ENCODE measurements at places on chromosomes 11 and 22.
A peak's percentile ranks its signal among the peaks of the same experiment; 100 is the strongest.

DNA sequence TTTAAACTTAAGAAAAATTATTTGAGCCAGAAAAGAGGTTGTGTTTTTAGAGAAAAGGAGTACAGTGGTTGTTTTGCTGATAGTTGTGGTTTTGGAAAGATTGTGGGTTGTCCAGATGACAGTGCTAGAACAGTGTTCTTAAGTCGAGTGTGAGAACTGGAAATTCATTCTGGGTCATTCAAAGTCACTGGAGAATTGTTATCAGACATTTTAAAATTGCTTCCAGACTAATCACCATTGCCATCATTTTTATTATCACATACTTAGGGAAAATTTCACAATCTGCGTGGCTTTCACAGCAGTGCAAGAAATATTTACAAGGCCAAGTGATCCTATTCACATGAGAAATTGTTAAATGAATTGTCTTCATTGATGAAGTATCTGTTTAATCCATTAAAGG is 242.2 kb upstream of the DDI1 start:
- DNase-seq = no peak
- no peak overlapping the region for H3K27ac ChIP-seq

GRCh38 chr22:29627196-29627535 is 23.7 kb downstream of the NF2 start:
- no peaks in the 10 kb centered on the region for H3K27me3 ChIP-seq
- no peak overlapping the region for H3K27ac ChIP-seq
- H3K4me3 ChIP-seq = no peak overlapping the region
- no peak for DNase-seq

DNA sequence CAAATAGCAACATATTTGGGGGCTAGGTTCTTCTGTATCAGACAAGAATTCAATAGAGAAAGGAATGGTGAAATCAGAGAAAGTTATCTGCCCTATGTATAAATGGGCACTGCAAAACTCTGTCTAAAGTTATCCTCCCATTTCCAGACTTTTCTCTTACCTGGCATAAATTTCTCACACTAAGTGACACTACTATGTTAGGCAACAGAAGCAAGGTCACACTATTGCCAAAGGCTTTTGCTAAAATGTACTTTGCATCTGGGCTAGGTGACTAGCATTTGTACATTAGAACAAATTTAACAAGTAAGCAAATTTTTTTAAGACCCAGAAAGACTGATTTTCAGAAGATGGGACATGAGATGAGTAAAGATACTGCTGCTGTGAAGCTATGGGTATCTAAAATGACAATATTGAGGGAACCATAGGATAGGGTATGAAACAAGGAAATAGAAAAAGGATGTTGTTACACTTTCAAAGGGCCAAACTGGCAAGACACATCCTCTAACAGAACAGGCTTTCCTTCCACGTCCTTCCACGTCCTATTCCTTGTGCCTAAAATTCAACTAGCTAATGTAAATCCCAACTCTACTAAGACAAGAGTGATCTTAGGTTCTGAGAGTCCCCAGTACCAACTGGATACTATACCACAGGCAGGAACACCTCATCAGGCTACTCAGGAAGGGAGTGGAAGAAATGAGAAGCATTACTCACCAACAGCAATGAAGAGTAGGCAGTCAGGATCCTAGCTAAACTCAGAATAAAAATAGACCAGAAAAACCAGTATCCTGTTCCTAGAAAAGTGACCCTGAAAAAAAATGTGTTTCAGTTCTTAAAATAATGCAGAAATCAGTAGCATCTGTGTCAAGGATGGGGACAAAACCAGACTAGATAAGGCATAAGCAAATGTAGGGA is 22.6 kb downstream of the GDPD4 start:
- H3K27ac ChIP-seq = no peak overlapping the region
- no peak for DNase-seq
- H3K27me3 ChIP-seq = peaks cover 38% of the 10 kb centered on the region
- no peak overlapping the region for H3K4me3 ChIP-seq

GRCh38 chr22:38824585-38824984 is 19.2 kb downstream of the NPTXR start:
- H3K27me3 ChIP-seq = no peaks in the 10 kb centered on the region
- H3K4me1 ChIP-seq = no peaks in the 10 kb centered on the region
- H3K4me3 ChIP-seq = no peak overlapping the region
- peak; percentile 48 for DNase-seq

GRCh38 chr11:11082646-11083045 is 224.8 kb upstream of the ZBED5 start:
- H3K4me3 ChIP-seq = no peak overlapping the region
- no peak overlapping the region for H3K27ac ChIP-seq
- H3K4me1 ChIP-seq = peaks cover 1% of the 10 kb centered on the region
- peaks cover 1% of the 10 kb centered on the region for H3K27me3 ChIP-seq
- no peaks in the 10 kb centered on the region for H3K36me3 ChIP-seq

DNA sequence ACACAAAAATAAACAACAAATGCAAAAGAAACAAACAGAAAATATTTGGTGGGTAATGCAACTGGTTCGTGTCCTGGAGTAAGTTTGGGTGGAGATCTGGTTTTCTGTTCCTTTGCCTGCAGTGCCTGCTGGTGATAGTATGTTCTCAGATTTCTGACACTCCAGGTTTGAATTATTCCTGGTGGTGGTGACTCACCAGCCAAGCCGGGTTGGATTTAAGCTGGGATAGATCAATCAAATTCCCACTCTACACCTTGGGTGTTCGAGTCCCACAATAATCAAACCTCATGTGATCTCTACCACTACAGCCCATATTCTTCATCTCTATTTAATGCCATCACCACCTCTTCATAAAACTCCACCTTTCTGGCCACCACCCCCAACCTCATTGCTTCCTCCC is 421.8 kb downstream of the NTM start:
- no peaks in the 10 kb centered on the region for H3K4me1 ChIP-seq
- DNase-seq = no peak
- H3K27me3 ChIP-seq = no peaks in the 10 kb centered on the region

All from activated T-helper 2 cell treated with anti-CD3 and anti-CD28 coated beads, Interferon-gamma antibody, Interleukin-2, Interleukin-4, amounts not matched to agents 10 μg/mL and 5 μg/mL and 100 μg/mL, durations not matched to agents 14 hours and 24 hours and 36 hours (primary cell).